ENCODE measurements at places on chromosomes 3 and 15.

GRCh38 chr3:127835993-127836882 is 13.9 kb upstream of the MGLL start:
- no peak for DNase-seq

GRCh38 chr3:152269831-152270734 is 1.4 kb downstream of the MBNL1 start:
- DNase-seq, result no peak

DNA sequence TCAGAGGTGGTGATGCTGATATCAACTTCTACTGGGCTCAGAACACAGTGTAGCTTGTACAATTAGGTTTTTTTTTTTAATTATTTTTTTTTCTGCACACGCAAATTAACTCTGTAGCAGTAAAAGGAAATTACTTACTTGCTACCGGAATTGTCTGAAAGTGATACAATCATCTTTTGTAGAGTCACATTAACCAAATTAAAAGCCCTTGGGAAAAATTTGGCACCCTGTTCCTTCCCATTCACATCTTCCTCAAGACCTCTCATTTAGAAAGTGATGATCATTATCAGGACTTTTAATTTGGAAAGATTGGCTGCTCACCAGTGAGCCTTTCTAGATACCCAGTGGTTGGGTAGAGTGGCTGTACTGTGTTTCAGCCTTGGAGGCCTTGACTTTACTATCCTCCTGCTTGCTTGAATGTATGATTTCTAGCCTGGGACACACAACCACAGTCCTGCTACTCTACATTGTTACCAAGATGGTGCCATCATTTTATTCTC is 158.3 kb downstream of the ECT2 start:
- no peak for DNase-seq

DNA sequence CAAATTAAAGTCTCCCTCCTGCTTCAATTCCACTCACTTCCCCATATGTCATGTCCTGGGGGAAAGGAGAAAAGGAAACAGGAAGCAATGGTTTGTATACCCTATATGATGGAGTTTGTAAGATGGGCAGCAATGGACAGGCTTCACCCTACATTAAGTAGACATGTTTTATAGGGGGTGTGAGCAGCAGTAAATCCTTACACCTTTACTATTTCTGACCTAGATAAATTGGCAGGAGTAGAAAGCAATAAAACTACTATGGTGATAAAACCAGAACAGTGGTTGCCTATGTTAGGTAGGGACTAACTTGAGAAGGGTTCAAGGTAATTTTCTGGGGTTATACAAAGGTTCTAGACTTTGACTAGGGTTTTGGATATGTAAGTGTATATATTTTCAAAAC is 301.7 kb downstream of the GBE1 start:
- DNase-seq, result no peak

- DNase-seq, result no peak
Measured at GRCh38 chr3:181712553-181713279, 991 bp downstream of the SOX2 start.

GRCh38 chr15:90729261-90729660 is 12.1 kb downstream of the BLM start:
- no peak for DNase-seq

- DNase-seq, result no peak
Measured at GRCh38 chr3:144650380-144650779, 678.8 kb downstream of the DIPK2A start.

GRCh38 chr3:138187296-138188012 is at the start of gene ARMC8:
Gene ARMC8 (plus strand): TSS chr3:138187301. CDS start chr3:138187555, 254 bp downstream.
- no peak for DNase-seq

DNA sequence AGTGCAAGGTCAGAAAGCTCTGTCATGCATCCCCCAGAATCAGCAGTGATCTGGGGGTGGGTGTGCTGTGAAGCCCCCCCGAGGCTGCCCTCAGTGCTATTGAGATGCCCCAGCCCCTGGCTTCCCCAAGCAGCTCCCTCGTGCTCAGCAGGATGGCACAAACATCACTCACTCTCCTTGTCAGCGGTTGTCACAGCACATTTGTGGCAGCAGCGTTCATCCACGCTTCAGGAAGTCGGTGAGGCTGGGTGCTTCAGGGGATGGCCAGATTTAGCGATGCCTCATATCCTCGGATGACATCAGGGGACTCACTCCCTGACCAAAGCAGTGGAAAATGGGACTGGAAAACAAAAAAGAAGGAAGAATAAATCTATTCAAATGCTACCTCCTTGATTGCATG is 54.4 kb upstream of the SLC6A11 start:
- no peak for DNase-seq

- no peak for DNase-seq
Measured at GRCh38 chr15:86540840-86541467, 461.3 kb downstream of the AGBL1 start.

DNA sequence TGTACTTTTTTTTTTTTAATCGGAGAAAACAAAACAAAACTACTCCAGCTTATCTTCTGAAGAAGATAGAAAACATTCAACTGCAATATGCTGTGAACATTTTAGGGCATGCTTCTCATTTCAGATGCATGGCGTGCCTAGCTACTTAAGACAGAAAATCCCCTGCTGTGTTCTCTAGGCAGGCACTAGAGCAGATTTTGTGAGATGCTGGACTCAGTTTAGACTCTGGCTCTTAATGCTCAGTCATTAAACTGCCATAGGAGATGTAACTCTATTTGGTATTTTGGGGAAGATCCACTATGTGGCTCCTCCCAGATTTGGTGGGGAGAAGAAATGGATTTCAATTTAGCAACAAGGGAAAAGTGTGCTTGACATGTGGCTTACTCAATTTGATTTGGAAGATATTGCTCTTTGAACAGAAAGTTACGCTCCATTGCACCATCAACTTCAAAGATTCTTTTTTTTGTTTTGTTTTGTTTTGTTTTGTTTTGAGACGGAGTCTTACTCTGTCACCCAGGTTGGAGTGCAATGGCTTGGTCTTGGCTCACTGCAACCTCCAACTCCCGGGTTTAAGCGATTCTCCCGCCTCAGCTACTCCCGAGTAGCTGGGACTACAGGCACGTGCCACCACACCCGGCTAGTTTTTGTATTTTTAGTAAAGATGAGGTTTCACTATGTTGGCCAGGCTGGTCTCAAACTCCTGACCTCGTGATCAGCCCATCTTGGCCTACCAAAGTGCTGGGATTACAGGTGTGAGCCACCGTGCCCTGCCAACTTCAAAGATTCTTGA is 62.0 kb upstream of the LEKR1 start:
- DNase-seq, result no peak
